ENCODE measurements at places on chromosomes 5 and 9. TPM values are rescaled to one million over a fixed set of nuclear protein-coding genes. Genes with fewer than 3 reads are reported as not detected.

GRCh38 chr9:121289772-121290370 is 21.9 kb downstream of the GSN start:
- no peak for DNase-seq

DNA sequence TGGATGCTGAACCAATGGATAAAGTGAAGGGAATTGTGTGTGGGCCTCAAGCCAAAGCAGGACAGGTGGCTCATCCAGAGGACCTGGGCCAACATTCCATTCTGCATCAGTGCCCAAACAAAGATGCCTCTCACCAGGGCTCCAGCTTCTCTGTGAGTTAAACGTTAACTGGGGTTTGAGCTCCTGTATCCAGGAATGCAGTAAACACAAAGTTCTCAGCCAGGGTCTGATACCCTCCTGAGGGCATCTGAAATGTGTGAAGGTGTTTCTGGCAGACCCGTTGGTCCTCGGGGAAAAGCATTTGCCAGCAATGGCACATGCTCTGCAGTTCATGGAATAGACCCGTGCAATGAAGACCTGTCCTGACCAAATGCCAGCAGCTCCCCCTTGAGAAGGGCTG is 33.9 kb upstream of the AOPEP start:
- DNase-seq, result no peak

GRCh38 chr5:77644371-77645157 is 6.1 kb upstream of the OTP start:
- DNase-seq, result peak; percentile 58

The DEPDC1B gene
- total RNA-seq, result 8.2 TPM

The SLC36A2 gene
- total RNA-seq, result not detected

The PPP2R2B gene
- total RNA-seq, result 11.4 TPM

The BNC2 gene
- 15.2 TPM for total RNA-seq

The TERT gene
- 2.9 TPM for total RNA-seq

GRCh38 chr5:140221697-140222223 is 46.8 kb downstream of the CYSTM1 start:
- DNase-seq, result no peak

The ARL14EPL gene
- not detected for total RNA-seq

- DNase-seq, result no peak
Measured at GRCh38 chr5:76204713-76205112, 121.5 kb downstream of the SV2C start.

The TOR2A gene
- total RNA-seq, result 27.5 TPM

The ANKRD34B gene
- not detected for total RNA-seq

The OSMR gene
- total RNA-seq, result not detected

The SV2C gene
- total RNA-seq, result 17.8 TPM

DNA sequence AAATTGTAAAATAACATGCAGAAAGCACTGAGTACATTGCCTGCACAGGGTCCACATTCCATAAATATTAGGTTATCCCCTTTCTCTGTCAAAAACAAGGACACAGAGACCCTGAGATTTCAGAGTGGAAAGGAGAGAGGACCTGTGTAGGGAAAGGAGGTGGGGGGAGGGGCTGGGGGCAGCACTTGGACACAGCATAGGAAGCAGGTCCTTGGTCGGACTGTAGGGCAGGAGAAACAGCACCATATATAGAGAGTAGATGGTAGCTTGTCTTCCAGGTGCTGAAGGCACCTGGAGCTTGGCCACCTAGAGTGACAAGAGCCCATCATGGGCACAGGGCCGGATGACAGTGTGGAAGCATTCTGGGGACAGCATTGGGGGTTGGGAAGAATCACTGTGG is 2.4 kb downstream of the TPM2 start:
- no peak for DNase-seq

DNA sequence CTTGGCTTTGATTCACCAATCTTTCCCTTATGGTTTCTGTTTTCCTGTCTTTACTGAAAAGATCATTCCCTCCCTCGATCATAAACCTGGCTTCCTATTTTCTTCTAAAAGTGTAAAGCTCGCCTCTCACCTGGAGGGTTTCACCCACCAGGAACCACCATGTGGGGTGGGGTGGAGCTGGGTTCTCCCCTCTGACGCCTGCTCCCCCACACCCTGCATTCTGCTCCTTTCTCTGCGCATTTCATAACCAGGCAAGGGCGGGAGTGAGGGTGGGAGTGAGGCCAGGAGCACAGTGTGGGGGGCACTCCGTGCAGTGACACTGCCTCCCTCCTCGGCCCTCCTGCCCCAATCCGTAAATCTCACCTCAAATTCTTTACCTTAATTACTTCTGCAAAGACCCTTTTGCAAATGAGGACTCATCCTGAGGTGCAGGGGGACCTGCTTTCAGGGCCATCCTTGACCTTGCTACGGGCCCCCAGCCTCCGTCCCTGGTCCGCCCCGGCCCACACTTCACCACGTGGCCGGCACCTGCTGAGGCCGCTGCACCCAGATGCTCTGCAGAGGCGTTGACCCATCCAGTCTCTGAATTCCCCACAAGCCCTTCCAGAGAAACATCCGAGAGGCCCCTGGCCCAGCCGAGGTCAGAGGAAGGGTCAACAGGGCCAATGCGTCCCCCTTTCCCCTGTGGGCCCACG is 59.3 kb downstream of the KCNT1 start:
- DNase-seq, result no peak

The SPATA31D4 gene
- total RNA-seq, result not detected

- no peak for DNase-seq
Measured at GRCh38 chr9:108921200-108921599, 12.7 kb downstream of the ELP1 start.

The C9orf153 gene
- total RNA-seq, result 0.27 TPM

The NME5 gene
- total RNA-seq, result 0.71 TPM

DNA sequence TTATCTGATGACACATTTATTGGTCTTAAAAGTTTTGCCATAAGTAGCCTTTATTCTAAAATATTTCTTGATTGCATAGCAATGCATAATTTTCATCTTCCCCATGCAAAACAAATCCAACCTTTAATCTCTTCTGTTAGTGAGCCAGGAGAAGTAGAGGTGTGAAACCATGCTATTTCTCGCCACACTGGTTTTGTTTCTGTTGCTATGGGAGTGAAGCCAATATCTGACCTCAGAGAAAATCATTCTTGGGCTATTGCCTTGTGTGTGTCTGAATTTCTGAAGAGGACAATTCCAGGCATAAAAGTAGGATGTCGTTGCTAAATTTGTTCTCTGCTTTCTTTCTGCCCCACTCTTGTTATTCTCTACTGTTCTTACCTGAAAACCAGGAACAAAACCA is 183.6 kb downstream of the PTTG1 start:
- DNase-seq, result no peak

DNA sequence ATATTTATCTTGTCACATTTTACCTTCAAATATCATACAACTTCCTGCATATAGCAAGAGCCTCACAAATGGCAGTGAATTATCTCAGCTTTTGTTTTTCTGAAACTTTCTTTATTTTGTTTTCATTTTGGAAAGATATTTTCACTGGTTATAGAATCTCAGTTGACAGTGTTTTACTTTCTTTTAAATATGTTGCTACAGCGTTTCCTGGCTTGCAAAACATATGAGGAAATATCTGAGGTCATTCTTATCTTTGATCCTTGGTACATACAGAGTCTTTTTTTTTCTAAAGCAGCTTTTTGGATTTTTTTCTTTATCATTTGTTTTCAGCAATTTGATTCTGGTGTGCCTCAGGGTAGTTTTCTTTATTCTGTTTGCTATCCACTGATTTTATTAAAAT is 77.6 kb upstream of the CEP78 start:
- DNase-seq, result no peak

DNA sequence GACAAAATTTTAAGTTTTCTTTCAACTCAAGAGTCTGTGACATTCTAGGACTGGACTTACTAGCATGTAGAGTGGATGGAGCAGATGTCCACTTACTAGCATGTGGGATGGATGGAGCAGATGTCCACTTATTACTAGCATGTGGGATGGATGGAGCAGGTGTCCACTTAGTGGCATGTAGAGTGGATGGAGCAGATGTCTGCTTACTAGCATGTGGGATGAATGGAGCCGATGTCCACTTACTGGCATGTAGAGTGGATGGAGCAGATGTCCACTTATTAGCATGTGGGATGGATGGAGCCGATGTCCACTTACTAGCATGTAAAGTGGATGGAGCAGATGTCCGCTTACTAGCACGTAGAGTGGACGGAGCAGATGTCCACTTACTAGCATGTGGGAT is 2.4 kb downstream of the SLC36A1 start:
- peak; percentile 25 for DNase-seq

- DNase-seq, result no peak
Measured at GRCh38 chr5:86500947-86501346, 116.8 kb upstream of the COX7C start.

DNA sequence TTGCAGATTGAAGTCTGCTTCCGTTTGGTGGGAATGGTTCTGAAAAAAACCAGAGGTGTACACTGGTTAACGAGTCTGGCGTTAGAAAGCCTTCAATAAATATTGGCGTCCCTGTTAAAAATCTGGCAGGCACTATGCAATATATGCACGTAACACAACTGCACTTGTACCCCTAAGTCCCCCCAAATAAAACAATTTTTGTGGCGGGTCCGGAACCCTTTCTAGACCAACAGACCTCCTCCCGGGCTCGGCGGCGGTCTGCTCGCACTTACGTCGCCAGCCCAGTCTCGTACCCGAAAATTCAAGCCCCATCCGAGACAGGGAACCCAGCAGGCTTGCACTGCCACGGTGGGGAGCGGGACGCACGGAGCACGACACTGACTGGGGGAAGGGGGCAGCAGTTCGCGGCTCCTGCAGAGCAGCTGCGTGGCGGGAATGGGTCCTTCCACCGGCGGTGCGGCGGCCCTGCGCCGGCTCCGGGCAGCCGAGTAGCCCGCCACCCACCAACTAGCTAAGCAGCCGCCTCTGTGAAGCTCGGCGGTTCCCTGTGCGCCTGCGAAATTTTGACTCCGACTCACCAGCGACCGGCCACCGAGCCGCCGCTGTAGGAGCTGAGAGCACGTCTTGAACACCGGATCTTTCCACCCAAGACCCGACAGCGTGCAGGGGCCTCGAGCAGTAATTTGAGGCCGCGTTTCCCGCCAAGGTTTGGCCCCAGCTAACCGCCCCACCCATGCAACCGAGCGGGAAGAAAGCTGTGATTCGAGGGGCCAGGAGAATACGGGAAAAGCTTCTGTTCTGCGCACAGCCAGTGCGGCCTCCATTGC is 3.9 kb downstream of the MCIDAS start:
- DNase-seq, result peak; percentile 55

The FAM78A gene
- total RNA-seq, result 14.9 TPM

DNA sequence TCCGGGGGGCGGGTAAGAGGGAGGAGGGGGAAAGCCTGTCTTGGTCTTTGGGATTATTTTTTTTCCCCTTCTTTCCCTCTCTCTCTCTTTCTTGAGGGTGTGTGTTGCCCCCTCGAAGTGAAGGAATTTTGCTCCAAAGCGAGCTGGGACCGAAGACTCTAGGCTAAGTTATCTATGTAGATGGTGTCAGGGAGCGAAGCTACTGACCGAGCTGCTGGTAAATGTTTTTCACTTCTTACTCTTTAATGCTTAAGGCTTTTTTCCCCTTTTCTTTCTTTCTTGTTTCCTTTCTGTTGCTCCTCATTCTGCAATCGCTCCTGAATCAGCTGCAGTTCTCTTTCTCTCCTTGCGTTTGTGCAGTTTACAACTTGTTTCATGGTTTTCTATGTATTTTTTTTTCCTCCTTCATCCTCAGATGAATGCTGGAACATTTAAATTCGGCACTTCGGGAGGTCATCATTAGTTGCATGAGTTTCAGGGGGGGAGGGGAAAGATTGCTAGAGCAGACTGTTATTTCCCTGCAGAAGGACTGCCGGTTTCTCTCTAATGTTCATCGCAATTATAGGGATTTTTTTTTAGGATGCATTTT is 1312.0 kb upstream of the WWC1 start:
- DNase-seq, result no peak

DNA sequence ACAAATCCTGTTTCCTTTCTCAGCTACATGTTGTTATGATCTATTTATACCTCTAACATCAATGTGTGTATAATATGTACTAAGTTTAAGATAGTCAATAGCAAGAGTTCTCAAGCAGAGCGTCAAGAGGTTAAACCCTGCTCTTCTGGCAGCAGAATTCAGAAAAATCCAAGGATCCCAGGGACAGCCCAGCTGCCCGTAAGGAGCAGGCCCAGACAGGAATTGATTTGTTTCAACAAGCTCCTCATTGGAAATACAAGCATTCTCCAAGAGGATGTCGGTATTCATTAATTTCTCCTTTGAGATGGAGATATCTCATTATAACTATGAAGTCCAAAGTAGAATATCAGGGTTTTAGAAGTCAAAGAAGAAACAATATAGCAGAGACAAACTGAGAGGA is 14.9 kb downstream of the EFNA5 start:
- no peak for DNase-seq

GRCh38 chr9:136623842-136624183 is 38.9 kb upstream of the EGFL7 start:
- no peak for DNase-seq

The SUSD3 gene
- not detected for total RNA-seq
